ENCODE measurements at places on chromosomes 7 and 10. TPM values are rescaled to one million over a fixed set of nuclear protein-coding genes. Genes with fewer than 3 reads are reported as not detected.

DNA sequence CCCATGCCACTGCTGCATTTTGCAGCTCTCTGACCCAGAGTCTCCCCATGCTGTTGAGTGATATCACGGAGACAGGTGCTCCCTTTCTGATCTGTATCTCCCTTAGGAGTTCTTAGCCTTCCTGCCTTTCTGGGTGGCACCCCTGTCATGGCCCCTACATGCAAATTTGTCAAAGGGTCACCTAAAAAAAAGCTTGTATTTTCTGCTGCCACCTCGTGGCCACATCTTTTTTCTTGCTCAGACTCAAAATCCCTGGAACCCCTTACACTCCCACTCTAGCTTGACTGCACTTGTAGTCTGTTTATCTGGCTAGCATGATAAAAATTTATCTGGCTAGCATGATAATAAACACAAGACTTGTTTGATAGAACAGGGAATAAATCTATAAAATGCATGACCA, 809.1 kb downstream of the SORCS1 start:
- no peaks in the 10 kb centered on the region for H3K27me3 ChIP-seq
- no peak overlapping the region for H3K27ac ChIP-seq
- no peaks in the 10 kb centered on the region for H3K36me3 ChIP-seq
- DNase-seq: peak; percentile 12
- H3K4me1 ChIP-seq: no peaks in the 10 kb centered on the region

DNA sequence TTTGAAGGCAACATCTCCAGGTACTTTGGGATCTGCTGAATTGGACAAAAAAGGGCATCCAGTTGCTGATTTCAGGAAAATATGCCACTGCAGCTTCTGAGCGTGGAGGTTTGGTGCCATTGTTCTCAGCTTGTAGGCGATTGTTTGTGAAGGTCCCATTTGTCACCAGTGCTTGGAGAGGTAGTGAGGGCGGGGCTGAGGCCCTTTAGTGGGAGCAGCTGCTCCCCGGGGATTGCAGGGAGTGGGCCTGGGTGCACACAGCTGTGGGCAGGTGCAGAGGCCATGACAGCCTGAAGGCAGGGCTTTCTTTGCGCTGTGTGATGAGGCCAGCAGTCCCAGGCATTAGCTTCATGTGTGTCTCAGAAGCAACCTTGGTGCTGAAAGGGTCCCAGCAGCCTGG, 3.9 kb downstream of the FAM20C start:
- H3K4me3 ChIP-seq: no peak overlapping the region
- no peaks in the 10 kb centered on the region for H3K36me3 ChIP-seq
- H3K27me3 ChIP-seq: no peaks in the 10 kb centered on the region
- DNase-seq: no peak

DNA sequence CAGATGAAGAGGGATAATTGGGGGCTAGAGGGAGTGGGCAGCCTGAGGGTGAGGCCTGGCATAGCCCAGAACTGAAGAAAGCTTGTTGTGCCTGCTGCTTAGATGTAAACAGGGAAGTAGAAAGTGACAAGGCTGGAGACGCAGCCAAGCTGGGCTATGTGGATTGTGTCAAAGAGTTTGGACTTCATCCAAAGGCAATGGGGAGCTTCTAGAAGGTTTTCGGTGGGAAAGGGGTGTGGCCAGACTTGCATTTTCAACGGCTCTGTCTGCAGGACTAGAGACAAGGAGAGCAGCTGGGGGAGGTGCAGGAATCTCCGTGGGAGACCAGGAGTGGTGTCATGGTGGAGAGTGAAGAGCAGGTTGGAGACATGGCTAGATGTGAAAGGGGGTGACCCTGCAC, 48.8 kb downstream of the GOLGA7B start:
- H3K36me3 ChIP-seq: no peaks in the 10 kb centered on the region
- peaks cover 18% of the 10 kb centered on the region for H3K27me3 ChIP-seq
- H3K4me3 ChIP-seq: no peak overlapping the region

GRCh38 chr10:113133497-113134115, 183.6 kb downstream of the TCF7L2 start:
- no peaks in the 10 kb centered on the region for H3K36me3 ChIP-seq
- no peak overlapping the region for H3K4me3 ChIP-seq
- peaks cover 26% of the 10 kb centered on the region for H3K4me1 ChIP-seq
- no peaks in the 10 kb centered on the region for H3K27me3 ChIP-seq

DNA sequence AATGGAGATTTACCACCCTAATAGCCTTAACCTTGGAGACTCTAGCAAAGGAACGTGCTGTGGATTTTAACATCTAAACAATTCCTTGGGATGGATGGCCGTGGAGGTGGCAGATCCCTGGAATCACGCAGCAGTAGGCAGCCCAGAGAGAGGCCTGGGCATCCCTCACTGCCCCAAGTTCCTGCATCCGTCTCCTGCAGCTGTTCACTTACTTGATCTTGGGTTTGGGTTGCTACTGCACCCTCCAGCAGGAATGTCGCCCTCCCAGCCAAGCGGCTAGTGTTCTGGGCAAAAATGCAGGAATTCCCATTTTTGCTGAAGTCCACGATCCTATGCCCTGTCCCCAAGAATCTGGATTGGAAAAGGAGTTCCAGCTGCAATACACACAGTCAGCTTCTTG, 166.7 kb upstream of the SH2B2 start:
- DNase-seq: peak; percentile 83
- H3K36me3 ChIP-seq: peaks cover 4% of the 10 kb centered on the region
- H3K4me1 ChIP-seq: peaks cover 48% of the 10 kb centered on the region
- no peaks in the 10 kb centered on the region for H3K27me3 ChIP-seq

DNA sequence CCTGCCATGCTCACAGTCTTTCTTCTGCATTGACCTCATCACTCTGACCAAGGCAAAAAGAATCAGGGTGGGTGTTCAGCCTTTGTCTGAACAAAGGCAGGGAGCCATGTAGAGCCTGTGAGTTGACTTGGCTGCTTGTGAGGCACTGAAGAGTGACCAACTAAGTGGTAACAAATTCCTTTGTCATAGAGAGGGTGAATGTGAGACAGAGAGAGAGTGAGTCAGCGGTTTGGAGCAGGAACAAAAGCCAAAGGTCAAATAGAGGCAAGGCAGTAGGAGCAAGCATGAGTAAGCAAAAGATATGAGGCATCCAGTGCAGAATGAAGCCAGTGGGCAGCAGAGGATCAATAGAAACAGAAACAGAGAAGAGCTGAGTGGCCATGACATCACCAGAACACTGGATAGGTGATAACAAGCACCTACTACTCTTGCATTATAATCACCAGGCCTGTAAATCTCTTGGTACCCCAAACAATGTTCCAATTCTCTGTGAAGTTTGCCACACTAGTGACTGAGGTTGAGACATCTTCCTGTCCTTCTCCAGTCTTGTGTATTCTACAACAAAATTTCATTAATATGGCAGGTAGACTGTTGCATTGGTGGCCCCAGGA, 116.2 kb upstream of the LAMB4 start:
- DNase-seq: peak; percentile 34
- no peaks in the 10 kb centered on the region for H3K27me3 ChIP-seq
- H3K27ac ChIP-seq: peak overlapping the region; percentile 55
- no peaks in the 10 kb centered on the region for H3K36me3 ChIP-seq
- no peak overlapping the region for H3K4me3 ChIP-seq

DNA sequence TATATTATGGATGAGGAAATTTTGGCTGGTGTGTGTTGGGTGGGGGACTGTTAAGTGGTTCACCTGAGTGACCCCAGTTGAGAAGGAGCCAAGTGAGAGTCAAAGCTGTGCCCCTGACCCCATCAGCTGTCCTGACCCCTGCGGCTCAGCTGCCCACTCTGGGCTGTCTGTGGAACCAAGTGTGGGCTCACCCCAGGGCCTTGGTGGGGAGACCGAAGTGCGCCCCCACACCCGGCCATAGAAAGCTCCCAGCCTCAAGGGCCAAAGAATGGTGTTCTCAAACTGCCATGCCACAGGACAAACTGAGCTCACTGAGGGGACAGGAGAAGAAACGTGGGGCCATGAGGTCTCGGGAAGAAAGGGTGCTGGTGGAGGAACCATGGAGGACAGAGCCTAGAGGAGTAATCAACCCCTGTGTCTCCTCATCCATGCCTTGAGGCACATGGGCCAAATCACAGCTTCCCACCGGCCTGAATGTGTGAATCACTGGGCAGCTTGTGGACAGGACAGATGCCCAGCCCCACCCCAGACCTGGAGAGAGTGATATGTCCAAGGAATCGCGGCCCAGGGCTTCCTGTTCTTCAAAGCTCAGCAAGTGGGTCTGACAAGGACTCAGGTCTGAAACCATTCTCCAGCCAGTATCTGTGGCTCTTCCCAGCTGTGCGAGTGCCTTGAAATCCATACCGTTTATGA, 86.2 kb upstream of the CACUL1 start:
- no peaks in the 10 kb centered on the region for H3K27me3 ChIP-seq
- no peak overlapping the region for H3K27ac ChIP-seq
- no peak for DNase-seq
- no peak overlapping the region for H3K4me3 ChIP-seq
- no peaks in the 10 kb centered on the region for H3K36me3 ChIP-seq

- no peaks in the 10 kb centered on the region for H3K36me3 ChIP-seq
- no peak overlapping the region for H3K27ac ChIP-seq
- DNase-seq: no peak
- no peaks in the 10 kb centered on the region for H3K27me3 ChIP-seq
- H3K4me3 ChIP-seq: no peak overlapping the region
Observed at GRCh38 chr10:17645621-17646345, 1.8 kb downstream of the STAM start.

DNA sequence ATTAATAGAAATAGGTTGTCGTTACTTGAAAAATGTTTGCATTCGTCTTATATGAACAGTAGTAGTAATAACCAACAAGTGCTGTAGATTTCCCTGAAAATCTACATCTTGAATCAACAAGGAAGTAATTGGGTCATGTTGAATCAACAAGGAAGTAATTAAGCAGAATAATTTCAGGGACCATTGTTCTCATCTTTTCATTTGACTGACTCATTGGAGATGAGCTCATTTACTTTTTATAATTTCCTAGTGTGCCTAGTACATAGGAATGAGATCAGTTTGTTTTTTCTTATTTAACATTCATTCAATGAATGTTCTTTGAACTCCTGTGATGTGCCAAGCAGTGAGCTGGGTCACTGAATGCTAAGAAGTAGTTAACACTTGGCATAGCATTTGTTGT, 8.2 kb downstream of the CLDN12 start:
- no peak for DNase-seq
- no peaks in the 10 kb centered on the region for H3K27me3 ChIP-seq
- peaks cover 38% of the 10 kb centered on the region for H3K36me3 ChIP-seq
- no peak overlapping the region for H3K4me3 ChIP-seq

DNA sequence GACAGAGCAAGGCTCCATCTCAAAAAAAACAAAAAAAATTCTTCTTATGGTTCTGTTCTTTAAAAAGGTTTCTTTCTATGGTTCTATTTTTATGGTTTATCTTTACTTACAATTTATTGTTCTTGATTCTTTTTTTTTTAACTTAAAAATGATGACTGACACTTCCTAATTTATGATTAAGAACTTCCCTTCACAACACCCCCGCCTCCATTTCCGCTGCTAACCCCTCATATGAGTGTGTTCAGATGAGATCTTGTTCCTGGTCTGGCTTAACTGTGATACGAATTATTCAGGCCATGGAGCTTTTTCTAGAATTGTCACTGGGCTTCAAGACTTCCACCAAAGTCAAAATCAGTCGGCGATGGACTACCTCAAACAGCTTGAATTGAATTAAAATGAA, 33.9 kb downstream of the PTER start:
- H3K36me3 ChIP-seq: no peaks in the 10 kb centered on the region
- no peaks in the 10 kb centered on the region for H3K4me1 ChIP-seq
- H3K4me3 ChIP-seq: no peak overlapping the region
- H3K27ac ChIP-seq: no peak overlapping the region
- no peaks in the 10 kb centered on the region for H3K27me3 ChIP-seq

- no peaks in the 10 kb centered on the region for H3K4me1 ChIP-seq
- no peak overlapping the region for H3K4me3 ChIP-seq
- H3K27ac ChIP-seq: no peak overlapping the region
- H3K27me3 ChIP-seq: no peaks in the 10 kb centered on the region
- H3K36me3 ChIP-seq: no peaks in the 10 kb centered on the region
Observed at GRCh38 chr10:131396121-131397050, 84.9 kb upstream of the TCERG1L start.

DNA sequence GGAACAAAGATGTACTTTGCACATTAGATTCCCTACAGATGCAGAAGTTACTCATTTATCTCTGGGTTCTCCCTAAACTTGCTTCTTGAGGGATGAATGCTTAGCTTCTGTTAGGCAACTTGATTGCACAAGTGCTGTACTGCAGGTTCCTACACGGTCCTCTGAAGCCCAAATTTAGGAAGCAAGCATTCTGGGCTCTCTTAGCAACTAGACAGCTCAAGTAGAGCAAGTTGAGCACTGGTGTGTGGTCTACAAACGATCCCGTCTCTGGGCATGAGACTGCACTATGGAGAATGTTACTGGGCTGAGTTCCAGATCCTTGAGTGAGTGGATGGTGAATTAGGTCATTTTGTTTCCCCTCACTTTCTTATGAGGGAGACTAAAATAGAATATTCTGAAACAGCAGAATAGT, 14.3 kb downstream of the SEMA3D start:
- no peaks in the 10 kb centered on the region for H3K36me3 ChIP-seq
- H3K27me3 ChIP-seq: no peaks in the 10 kb centered on the region
- no peak for DNase-seq
- H3K27ac ChIP-seq: no peak overlapping the region

GRCh38 chr7:139532636-139533155, 9.2 kb downstream of the CLEC2L start:
- H3K4me3 ChIP-seq: no peak overlapping the region
- no peaks in the 10 kb centered on the region for H3K27me3 ChIP-seq
- H3K36me3 ChIP-seq: no peaks in the 10 kb centered on the region
- no peak for DNase-seq
- no peak overlapping the region for H3K27ac ChIP-seq

DNA sequence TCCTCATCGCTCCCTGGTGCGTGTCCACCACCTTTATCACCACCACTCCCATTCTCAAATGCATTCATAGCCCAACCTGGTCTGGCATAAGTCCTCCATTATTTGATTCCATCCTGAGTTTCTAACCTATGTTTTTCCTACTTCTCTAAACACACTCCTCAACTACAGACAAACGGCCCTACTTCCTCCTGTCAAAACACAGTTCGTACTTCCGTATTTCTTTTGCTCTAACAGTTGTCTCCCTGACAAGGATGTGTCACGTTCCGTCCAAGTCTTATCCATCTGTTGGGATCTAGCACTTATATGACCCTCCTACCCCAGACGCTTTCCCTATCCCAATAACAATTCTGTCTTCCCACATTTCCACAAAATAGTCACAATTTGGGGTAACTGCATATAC, 46.8 kb downstream of the DOCK4 start:
- no peak for DNase-seq
- H3K36me3 ChIP-seq: no peaks in the 10 kb centered on the region

- H3K27me3 ChIP-seq: no peaks in the 10 kb centered on the region
- no peak overlapping the region for H3K27ac ChIP-seq
- H3K4me1 ChIP-seq: no peaks in the 10 kb centered on the region
- no peaks in the 10 kb centered on the region for H3K36me3 ChIP-seq
- peak overlapping the region; percentile 33 for H3K4me3 ChIP-seq
- peak; percentile 56 for DNase-seq
Observed at GRCh38 chr10:92242910-92243671, 47.8 kb downstream of the CPEB3 start.

FEZF1 gene
- total RNA-seq: not detected

PRRT4 gene
- total RNA-seq: 3.2 TPM

LRRC4 gene
- total RNA-seq: 1.4 TPM

RBAK gene
- total RNA-seq: 20.7 TPM

FRMPD2 gene
- not detected for total RNA-seq

AKR1C3 gene
- total RNA-seq: 30.0 TPM
